Kidney capillary endothelial cell (primary cell): ENCODE measurements at places on chromosomes 1 and 21.

DNA sequence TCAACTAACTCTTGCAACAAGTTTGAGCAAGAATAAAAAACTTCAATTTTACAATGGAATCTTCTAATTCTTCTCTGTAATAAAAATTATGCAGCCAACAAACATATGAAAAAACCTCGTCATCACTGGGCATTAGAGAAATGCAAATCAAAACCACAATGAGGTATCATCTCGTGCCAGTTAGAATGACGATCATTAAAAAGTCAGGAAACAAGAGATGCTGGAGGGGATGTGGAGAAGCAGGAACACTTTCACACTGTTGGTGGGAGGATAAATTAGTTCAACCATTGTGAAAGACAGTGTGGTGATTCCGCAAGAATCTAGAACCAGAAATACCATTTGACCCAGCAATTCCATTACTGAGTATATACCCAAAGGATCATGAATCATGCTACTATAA lies 327.5 kb upstream of the LYPLAL1 start:
- DNase-seq, result no peak

- no peak for DNase-seq
Measured at GRCh38 chr1:90133133-90133532, 138.2 kb downstream of the ZNF326 start.

DNA sequence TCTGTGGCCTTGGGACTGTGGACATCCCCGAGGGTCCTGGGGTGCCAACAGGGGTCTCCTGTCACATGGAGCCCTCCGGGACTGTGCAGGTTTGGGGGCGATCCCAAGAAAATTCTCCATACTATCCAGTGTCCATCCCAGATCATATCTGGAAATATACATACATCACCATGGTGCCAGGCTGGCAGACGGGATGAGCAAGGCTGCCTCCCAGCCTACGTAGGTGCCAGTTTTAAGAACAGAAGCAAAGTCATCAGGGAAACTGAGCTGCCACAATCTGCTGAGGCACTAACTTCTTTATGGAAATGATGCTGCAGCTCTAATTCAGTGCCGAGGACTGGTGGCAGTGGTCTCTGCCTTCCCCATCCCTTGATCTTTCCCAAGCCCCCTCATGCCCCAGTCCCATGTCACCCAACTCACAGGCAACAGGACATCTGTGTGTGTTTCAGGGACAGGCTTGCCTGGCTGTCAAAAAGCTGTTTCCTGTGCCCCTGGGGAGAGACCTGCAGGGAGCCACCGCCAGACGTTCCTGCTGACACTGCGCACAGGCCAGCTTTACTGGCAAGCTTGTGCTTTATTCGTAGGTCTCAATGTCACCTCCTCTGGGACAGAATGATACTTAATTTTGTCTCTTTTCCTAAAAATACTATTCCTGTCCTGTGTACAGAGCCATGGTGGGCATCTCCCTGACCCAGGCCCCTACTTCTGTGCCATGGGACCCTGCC lies 15.5 kb downstream of the TEX35 start:
- no peak for DNase-seq

GRCh38 chr21:42107177-42107880 lies 36.2 kb downstream of the UMODL1 start:
- no peak for DNase-seq

- DNase-seq, result no peak
Measured at GRCh38 chr1:56149761-56150160, 429.6 kb downstream of the PLPP3 start.

DNA sequence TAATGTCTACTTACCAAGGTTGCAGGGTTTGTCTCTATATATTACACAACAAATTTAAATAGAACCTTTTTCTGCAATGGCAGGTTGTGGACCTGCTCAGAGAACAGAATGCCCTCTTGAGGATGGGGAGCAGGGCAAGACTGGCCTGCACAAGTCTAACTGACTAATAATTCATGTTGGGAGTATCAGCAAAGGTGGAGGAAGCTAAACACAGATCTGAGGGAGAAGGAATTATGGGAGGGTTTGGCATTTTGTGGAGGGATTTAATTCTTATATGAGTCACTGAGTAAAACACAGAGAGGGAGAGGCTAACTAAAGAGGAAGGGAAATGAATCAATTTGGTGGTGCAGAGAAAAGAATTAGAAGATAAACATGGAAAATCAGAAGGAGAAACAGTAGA lies 40.0 kb downstream of the CLDN17 start:
- no peak for DNase-seq

DNA sequence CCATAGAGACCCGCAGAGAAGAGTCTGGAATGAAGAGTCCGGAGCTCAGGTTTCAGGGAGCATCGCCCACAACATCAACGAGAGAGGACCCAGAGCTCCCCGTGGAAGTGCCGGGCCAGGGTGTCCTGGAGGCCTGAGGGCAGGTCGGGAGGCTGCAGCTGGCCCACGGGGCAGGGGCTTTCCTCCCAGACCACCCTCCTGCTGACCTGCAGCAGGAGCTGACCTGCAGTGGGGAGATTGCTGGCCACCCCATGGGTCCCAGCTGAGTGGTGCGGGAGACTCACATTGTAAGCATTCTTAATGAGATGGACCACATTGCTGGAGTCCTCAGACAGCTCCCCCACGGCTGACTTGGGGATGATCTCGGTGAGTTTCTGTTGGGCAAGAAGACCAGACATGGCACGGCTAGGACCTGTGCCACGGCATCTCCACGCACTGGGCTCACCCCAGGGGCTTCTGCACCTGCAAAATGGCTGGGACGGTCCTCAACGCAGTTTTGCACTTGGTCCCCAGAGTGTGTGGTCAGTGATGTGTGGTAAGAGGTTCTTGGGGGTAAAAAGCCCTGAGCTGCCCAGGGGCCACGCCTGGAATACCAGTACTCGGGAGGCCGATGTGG lies 21.3 kb upstream of the PTTG1IP start:
- DNase-seq, result no peak

DNA sequence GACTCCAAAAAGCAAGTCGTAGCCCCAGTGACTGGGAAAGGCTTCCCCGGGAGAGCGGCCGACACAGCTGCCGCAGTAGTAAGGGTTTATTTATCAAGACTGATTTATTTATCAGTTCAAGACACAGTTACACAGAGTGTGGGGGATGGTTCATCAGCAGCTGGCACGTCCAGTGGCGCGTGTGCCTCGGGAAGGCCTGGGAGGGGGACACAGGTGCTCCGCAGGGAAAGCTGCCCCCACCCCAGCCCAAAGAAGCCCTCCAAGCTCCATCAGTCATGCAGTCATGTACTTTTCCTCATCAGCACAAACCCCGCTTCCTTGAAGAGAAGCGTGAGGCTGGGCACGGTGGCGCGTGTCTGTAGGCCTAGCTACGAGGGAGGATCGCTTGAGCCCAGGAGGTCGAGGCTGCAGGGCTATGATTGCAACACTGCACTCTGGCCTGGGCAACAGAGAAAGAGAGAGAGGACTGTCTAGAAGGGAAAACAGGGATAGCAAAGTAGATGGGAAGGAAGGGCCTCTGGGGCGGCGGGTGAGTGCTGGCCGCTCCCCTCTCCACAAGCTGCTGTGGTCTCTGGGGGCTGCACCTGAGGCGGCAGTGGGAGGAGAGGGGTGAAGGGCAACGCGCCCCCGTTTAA lies 53.2 kb downstream of the PRKCZ start:
- no peak for DNase-seq

DNA sequence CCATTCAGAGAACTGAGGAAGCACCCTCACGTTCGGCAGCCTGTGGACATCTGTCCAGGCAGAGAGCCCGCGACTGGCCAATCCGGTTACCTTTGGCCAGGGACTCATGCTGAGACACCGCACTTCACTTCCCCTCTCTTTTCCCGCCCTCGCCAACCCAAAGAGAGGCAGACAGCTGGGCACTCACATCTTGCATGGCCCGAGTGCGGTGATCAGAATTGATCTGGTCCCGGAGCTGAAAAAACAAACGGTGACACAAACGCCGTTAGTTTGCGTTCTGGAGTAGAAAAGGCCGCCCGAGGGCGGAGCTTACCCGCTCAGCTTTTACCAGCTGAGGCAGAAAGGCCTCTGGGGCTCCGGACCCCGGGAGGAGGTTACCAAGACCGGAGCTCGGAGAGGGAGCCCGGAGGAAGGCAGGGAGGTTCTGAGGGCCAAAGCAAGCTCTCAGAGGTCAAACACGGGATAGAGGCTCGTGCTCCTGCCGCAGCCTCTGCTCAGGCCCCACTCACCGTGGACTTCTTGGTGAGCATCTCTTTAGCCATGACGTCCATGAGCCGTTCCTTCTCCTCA lies 376 bp downstream of the SF3A3 start:
- peak; percentile 39 for DNase-seq

- no peak for DNase-seq
Measured at GRCh38 chr1:115714572-115715141, 53.9 kb downstream of the CASQ2 start.

- no peak for DNase-seq
Measured at GRCh38 chr21:40210251-40210650, 343.0 kb downstream of the PCP4 start.

DNA sequence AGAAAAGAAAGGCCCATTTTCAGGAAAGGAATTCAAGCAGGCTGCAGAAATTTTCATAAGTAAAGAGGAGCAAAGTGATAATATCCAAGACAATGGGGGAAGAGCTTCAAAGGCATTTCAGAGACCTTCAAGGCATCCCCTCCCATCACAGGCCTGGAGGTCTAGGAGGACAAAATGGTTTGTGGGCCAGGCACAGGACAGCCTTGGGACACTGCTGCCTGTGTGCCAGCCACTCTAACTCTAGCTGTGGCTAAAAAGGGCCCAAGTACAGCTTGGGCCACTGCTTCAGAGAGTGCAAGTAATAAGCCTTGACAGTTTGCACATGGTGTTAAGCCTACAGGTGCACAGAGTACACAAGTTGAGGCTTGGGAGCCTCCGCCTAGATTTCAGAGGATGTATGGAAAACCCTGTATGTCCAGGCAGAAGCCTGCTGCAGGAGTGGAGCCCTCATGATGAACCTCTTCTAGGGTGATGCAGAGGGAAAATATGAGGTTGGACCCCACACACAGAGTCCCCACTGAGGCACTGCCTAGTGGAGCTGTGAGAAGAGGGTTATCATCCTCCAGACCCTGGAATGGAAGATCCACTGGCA lies 51.8 kb upstream of the ZSWIM5 start:
- DNase-seq, result no peak

DNA sequence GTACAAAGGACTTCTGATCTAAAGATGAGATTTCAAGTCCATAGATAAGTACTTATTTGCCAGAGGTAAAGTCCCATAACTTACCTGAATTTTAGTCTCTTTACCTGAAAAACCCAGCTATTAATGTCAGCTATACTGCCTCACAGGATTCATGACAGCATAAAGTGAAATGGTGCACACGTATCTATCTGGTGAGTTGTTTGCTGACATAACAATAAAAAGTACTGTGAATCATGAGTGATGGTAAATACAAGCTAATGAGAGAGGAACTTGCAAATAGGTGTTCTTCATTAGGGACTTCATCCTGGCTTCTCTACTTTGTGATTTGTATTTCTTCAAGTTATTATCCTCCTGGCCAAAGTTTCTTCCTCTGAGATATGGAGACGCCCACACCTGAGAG lies 225.1 kb upstream of the C8B start:
- no peak for DNase-seq

- no peak for DNase-seq
Measured at GRCh38 chr1:104238991-104239390, 489.3 kb downstream of the AMY1C start.

DNA sequence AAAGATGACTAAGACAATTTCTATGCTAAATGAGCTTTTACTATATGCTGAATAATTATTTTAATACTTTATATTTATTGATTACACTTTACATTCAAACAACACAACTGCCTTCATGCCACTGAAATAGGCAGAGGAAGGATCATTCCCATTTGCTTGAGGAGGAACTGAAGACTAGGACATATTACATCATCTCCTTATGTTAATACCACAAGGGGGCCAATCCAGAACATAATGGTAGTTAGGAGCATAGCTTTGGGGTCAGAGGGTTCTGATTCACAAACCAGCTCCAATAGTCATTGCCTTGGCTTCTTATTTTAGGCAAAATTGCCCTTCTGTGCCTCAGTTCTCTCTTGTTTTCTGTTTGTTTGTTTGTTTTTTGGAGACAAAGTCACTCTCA lies 306.5 kb downstream of the KCNH1 start:
- DNase-seq, result no peak

- DNase-seq, result no peak
Measured at GRCh38 chr1:24191860-24192259, 4.8 kb upstream of the IFNLR1 start.

GRCh38 chr1:201305815-201306214 lies 22.5 kb downstream of the PKP1 start:
- DNase-seq, result no peak

- DNase-seq, result no peak
Measured at GRCh38 chr1:3003039-3003940, 18.0 kb upstream of the ACTRT2 start.

GRCh38 chr1:31503570-31503969 lies 72.7 kb upstream of the TINAGL1 start:
- DNase-seq, result no peak

DNA sequence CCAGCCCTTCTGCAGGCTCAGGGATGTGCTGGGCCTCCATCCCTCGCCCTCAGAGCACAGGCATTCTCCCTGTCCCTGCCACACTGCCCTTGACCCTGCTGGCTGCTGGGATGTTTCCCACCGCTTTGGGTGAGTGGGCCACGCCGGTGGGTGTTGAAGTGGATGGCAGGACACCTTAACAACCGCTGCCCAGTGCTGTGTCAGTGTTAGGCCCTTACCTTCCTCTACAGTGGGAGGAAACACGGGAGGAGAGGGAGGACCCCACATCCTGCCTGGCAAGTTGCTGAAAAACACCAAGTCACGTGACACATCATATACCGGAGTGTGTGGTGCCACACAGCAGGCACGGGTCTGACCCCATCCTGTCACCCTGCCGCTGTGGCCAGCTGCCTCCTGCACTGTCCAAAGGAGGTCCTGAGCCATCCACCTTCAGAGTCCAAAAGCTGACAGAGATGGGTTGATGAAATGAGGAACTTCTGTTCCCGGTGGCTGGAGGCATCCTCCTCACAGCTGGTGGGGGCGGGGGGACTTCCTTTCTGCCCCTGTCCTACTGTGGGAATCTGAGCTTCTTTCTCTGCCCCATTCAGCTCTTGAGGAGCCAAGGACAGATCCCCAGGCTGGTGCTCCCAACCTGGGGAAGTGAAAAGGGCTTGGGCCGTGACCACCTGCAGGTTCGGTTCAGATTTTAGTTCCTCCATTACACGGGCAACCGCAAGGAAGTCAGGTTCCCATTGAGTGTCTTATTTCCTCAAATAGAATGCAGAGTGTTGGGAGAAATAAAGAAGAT lies 3.2 kb upstream of the THEMIS2 start:
- no peak for DNase-seq

DNA sequence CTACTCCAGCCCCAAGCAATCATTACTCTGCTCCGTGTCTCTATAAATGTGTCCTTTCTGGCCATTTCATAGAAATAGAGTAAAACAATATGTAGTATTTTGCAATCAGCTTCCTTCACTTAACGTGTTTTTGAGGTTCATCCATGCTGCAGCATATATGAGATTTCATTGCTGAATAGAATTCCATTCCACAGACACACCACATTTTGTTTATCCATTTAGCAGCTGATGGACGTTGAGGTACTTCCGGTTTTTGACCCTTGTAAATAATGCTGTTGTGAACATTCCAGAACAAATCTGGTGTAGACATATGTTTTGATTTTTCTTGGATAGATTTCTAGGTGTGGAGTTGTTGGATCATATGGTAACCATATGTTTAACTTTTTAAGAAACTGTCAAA lies 30.7 kb downstream of the ADAM30 start:
- no peak for DNase-seq
